Mesangial cell (primary cell): ENCODE measurements at places on chromosomes 4 and X. TPM values are rescaled to one million over a fixed set of nuclear protein-coding genes. Genes with fewer than 3 reads are reported as not detected.

The NLGN3 gene
- 0.16 and 0.89 TPM in 2 replicates for total RNA-seq

The SHOX gene
- total RNA-seq = not detected in 2 replicates

The SORCS2 gene
- 0.65 and 1.3 TPM in 2 replicates for total RNA-seq

The ALB gene
- total RNA-seq = not detected in 2 replicates

The SLC9A7 gene
- total RNA-seq = 9.8 and 12.1 TPM in 2 replicates

The CXCL5 gene
- 12.4 and 25.9 TPM in 2 replicates for total RNA-seq

The USP17L29 gene
- total RNA-seq = not detected in 2 replicates

The USP26 gene
- not detected in 2 replicates for total RNA-seq

The AWAT1 gene
- total RNA-seq = not detected in 2 replicates

The ATOH1 gene
- total RNA-seq = not detected in 2 replicates

The FAM114A1 gene
- total RNA-seq = 101 and 125 TPM in 2 replicates

The FGF13 gene
- total RNA-seq = 0.16 and 2.3 TPM in 2 replicates

The CFAP47 gene
- total RNA-seq = 0.13 TPM in 1 of 2 replicates, not detected in the other

The AMBN gene
- not detected in 2 replicates for total RNA-seq

The KIF4A gene
- total RNA-seq = 0.76 and 23.8 TPM in 2 replicates

The XKRX gene
- total RNA-seq = not detected in 2 replicates

The HELQ gene
- total RNA-seq = 4.1 TPM in 2 replicates

The LUZP4 gene
- not detected in 2 replicates for total RNA-seq

The CLGN gene
- total RNA-seq = 2.2 and 3.4 TPM in 2 replicates

The UGT2B11 gene
- total RNA-seq = not detected in 2 replicates

The FGFRL1 gene
- total RNA-seq = 60.5 and 72.2 TPM in 2 replicates

The SRPX2 gene
- 1.8 and 7.1 TPM in 2 replicates for total RNA-seq

The LRPAP1 gene
- 82.3 and 104 TPM in 2 replicates for total RNA-seq

The CCKAR gene
- total RNA-seq = 0.33 TPM in 1 of 2 replicates, not detected in the other

The GABRA4 gene
- total RNA-seq = not detected in 2 replicates

The HERC3 gene
- 5.7 and 7.2 TPM in 2 replicates for total RNA-seq

The NUDT10 gene
- 3.8 and 4.2 TPM in 2 replicates for total RNA-seq

The DCX gene
- under 0.01 TPM in 1 of 2 replicates, not detected in the other for total RNA-seq

The CT45A1 gene
- not detected in 2 replicates for total RNA-seq

The PSAPL1 gene
- not detected in 2 replicates for total RNA-seq

The CYSLTR1 gene
- under 0.01 TPM in 1 of 2 replicates, not detected in the other for total RNA-seq

The ZNF630 gene
- 0.33 and 1.0 TPM in 2 replicates for total RNA-seq

The HSD17B13 gene
- not detected in 2 replicates for total RNA-seq

The REPS2 gene
- total RNA-seq = 1.6 and 3.7 TPM in 2 replicates

The FAM47E gene
- total RNA-seq = 0.51 and 3.3 TPM in 2 replicates

The ZAR1 gene
- total RNA-seq = 0.13 TPM in 1 of 2 replicates, not detected in the other

The HTN3 gene
- not detected in 2 replicates for total RNA-seq

The RENBP gene
- 0.98 and 11.3 TPM in 2 replicates for total RNA-seq

The P2RY8 gene
- total RNA-seq = not detected in 2 replicates

The PPBP gene
- not detected in 2 replicates for total RNA-seq

The PNMA3 gene
- total RNA-seq = under 0.01 and 0.76 TPM in 2 replicates

The ZFP92 gene
- 0.49 and 0.89 TPM in 2 replicates for total RNA-seq

The XPNPEP2 gene
- not detected in 2 replicates for total RNA-seq

The HOPX gene
- 2.4 and 51.0 TPM in 2 replicates for total RNA-seq
